ENCODE measurements at places on chromosomes 7 and 10. TPM values are rescaled to one million over a fixed set of nuclear protein-coding genes. Genes with fewer than 3 reads are reported as not detected.

NPSR1 gene
- total RNA-seq, result not detected

PODXL gene
- total RNA-seq, result 22.1 TPM

MKX gene
- not detected for total RNA-seq

SEMA3E gene
- total RNA-seq, result not detected

POLR2J2 gene
- 7.2 TPM for total RNA-seq

TLX1 gene
- not detected for total RNA-seq

- no peak for DNase-seq
These were observed 24.8 kb downstream of the ELFN1 start for GRCh38 chr7:1694611-1695511.

GRCh38 chr7:91912494-91912893, 28.2 kb upstream of the AKAP9 start:
- DNase-seq, result peak; percentile 22

GRCh38 chr7:47669178-47669891, 87.4 kb upstream of the TNS3 start:
- DNase-seq, result peak; percentile 17

GRCh38 chr10:96618653-96619052, 31.8 kb upstream of the TM9SF3 start:
- DNase-seq, result peak; percentile 6

DNA sequence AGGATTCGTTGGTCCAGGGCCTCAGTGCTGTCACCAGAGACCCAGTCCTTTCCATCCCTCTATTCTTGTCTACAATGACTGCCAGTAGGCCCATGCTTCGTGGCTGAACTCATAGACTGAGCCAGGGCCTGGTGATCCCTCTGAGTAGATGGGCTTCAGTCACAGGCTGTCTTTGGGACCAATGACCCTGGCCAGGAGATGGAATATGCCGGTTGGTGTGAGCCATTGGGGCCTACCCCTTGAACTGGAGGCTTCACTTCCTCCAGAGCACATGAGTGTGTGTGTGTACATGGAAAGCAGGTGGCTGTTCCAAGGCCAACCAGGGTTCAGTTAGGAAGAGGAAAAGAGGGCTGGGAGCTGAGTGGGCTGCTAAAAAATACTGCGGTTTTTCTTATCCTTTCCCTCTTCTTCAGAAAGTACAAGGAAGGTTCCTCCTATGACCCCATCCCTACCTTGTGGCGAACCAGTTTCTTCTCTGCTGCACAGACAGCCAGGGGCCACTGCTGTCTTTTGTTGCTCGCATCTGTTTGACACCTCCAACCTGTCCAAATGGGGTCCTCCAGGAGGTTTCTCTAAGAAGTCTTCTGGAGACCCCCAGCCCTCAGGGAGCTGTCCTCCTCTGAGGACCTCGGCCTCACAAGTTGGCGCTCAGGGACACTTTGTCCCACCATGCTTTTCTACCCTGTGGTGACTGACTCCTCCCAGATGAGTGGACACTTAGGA, 36.6 kb downstream of the ADRA2A start:
- no peak for DNase-seq

GRCh38 chr10:16689696-16690095, 127.5 kb downstream of the RSU1 start:
- no peak for DNase-seq

- DNase-seq, result no peak
These were observed 135.3 kb upstream of the VWC2 start for GRCh38 chr7:49638166-49638565.

DNA sequence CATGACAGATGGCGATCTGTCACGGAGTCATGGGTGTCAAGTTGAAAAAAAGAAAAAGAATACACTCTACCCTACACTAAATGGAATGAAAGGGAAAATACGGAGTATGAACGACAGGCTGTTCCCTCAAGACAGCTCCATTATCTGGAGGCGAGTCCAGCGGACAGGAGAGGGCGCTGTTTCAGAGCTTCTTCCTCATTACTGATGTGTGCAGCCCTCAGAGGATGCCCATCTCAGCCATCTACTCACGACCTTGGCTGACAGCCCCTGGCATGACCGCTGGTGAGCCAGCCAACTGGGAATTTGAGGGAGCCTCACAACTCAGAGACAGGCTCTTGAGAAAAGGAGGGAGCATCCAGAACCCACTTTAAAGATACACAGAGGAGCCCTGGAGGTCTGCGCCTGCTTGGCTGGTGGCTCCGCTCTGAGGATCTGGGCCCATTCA, 49.6 kb upstream of the SMNDC1 start:
- peak; percentile 86 for DNase-seq

Measured in A673 (cell line).